Neural progenitor cell (in vitro differentiated cells): ENCODE measurements at places on chromosomes 3 and 15.
A peak's percentile ranks its signal among the peaks of the same experiment; 100 is the strongest.

- DNase-seq, result peak; percentile 64
Observed at GRCh38 chr3:58041826-58042324, 33.7 kb downstream of the FLNB start.

- no peak for DNase-seq
Observed at GRCh38 chr3:182487143-182487542, 306.2 kb upstream of the ATP11B start.

- peak; percentile 29 for DNase-seq
Observed at GRCh38 chr3:143207338-143207961, 87.9 kb downstream of the CHST2 start.

DNA sequence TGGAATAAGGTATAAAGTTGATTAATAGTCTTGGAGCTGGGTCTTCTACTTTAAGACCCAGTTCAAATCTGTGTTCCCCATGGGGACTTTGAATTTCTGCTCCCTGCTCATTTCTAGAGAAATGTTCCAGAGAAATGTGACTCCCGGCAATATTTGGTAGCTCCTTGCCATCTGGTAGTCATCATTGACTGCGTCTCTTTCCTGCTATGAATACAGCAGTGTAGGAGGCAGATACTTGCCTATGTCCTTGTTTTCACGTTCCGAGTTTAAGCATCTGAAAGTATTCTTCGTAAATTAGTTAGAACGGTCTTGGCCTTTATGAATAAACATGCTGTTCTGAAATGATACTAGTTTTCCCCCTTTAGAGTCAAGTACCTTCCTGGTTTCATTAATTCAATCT lies 352.9 kb downstream of the PTPRG start:
- no peak for DNase-seq

DNA sequence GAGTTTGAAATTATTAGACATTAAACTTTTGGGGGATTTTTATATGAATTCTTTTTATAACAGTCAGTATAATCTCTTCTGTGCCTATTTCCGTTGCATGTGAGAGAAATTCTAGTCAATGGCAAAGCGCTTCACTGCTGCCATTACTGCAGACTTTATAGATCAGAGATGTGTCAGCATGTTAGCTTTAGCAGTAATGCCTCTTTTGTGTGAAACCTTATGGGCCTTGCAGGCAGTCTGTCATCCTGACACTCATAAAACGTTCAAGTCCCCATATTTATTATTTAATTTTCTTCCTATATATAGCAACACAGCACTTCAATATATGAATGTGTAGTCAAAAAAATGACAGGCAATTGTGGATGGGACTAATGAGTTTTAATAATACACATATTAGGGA lies 191.0 kb downstream of the NLGN1 start:
- DNase-seq, result no peak

GRCh38 chr15:95770196-95770595 lies 560.3 kb upstream of the NR2F2 start:
- no peak for DNase-seq

GRCh38 chr3:115788921-115789470 lies 165.7 kb downstream of the GAP43 start:
- DNase-seq, result no peak

GRCh38 chr3:185866995-185867394 lies 42.2 kb upstream of the IGF2BP2 start:
- no peak for DNase-seq

- DNase-seq, result no peak
Observed at GRCh38 chr3:100802126-100802525, 92.8 kb downstream of the TFG start.

GRCh38 chr3:13011573-13012220 lies 61.5 kb downstream of the IQSEC1 start:
- peak; percentile 49 for DNase-seq

DNA sequence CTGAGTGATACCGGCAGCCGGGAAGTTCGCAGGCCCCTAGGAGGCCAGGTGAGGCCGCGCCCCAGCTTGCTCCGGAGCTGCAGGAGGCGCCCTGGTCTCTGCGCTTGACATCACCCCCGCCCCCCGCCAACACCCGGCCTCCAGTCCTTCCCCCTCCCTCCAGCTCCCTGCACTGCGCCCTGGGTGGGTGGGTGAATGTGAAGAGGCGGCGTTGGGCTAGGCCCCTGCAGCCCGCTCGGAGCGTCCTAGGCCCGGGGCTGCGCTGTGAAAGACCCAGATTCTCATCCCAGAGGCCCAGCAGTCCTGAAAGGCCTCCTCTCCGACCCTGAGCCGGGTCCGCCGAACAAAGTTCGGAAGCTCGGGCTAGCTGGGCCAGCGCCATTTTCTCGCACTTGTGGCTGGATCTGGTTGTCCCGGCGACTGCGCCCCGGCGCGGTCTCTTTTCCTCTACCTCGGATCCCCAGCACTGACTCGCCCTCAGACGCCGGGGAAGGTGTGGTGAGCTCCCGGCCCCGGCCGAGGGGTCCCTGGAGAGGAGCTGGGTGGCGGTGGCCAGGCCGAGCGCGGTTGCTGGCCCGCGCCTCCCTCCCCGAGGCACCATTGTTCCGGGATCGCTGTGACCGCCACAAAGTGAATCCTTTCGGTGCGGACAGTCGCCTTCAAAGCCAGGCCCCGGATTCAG lies 12.9 kb downstream of the ZIC4 start:
- DNase-seq, result peak; percentile 79

DNA sequence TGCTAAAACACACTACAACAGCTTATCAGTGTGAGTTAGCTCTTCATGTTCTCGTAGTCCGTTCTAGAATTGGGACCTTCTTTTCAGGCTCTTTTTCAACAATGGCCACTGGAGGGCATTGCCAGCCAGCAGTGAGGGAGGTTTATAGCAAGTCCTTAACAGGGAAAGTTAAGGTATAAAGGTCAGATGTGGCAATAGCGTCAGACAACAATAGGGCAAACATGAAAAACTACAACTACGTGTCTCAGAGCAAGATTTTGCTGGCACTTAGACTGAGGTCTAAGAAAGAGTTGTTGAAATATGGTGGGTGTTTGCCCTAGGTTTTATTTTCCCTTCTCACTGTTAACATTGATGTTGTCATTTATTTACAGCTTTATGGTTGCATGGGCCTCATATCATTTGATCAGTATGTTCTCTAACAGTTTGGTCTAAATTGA lies 161.4 kb downstream of the GMNC start:
- DNase-seq, result peak; percentile 52

GRCh38 chr15:92048739-92049138 lies 195.2 kb downstream of the SLCO3A1 start:
- DNase-seq, result no peak

DNA sequence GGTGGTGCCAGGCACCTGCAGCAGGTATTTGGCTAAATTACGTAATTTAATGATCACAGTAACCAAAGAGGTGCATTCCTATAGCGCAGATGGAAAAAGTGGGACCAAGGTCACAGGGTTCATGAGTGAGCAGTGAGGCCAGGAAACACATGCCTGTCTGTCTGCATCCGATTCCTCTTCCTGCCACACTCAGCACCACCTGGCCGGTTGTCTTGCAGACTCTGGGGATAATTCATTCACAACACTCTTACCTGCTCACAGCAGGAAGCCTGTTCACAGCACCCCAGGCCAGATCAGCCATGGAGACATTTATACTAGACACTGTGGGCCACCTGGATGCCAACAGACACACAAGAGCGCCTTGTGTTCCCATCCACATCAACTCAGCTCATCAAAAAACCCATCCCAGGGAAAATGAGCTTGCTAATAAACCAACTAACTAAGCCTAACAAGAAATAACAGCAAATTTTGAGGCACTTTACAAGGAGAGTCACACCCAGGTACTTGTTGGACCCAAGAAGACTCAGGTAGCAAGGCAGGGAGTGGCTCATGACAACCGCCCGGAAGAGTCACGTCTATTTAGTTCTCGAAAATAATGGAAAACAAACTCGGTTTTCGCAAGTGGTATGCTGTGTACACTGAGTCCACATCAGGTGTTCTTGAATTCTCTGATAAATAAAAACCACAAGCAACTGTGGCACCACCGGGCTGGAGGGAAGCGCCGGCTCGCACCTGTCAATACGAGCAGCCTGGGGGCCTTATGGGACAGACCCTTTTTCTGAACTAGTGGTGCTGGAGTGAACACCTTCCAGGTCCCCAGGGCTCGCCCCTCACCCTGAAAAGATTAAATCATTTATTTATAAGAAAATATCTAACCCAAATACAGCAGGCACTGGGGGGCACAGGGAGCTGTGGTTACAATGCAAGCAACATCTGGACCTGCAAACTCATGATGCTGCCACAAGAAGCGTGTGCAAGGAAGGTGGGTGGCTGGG lies 40.5 kb downstream of the FAM174B start:
- DNase-seq, result no peak

- DNase-seq, result peak; percentile 43
Observed at GRCh38 chr3:72099326-72100079, 314.6 kb upstream of the PROK2 start.

GRCh38 chr3:183038757-183039156 lies 58.4 kb upstream of the DCUN1D1 start:
- DNase-seq, result no peak

- DNase-seq, result no peak
Observed at GRCh38 chr3:136835089-136835812, 16.3 kb downstream of the SLC35G2 start.

- DNase-seq, result no peak
Observed at GRCh38 chr3:187025656-187026316, 95.5 kb downstream of the ST6GAL1 start.

GRCh38 chr3:4271834-4272233 lies 31.3 kb upstream of the SETMAR start:
- DNase-seq, result peak; percentile 58

GRCh38 chr3:129645286-129645685 lies 38.8 kb upstream of the PLXND1 start:
- no peak for DNase-seq

DNA sequence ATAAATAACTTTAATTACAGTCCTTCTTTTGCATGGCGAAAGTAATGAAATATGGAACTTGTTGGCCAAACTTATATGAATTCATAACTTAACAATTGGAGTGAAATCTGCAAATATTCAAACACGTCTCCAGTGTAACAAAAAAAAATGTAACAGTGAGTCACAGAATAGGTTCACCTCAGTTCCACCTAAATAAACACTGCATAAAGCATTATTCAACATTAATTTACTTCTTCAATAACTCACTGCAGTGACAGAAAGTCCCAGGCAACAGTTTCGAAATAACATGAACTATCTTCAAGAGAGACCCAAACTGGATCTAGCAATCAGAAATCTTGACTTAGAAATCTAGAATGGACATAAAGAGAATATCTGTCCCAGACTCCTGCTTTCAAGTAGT lies 75.6 kb downstream of the GMNC start:
- no peak for DNase-seq

GRCh38 chr3:122488262-122488973 lies 26.3 kb downstream of the KPNA1 start:
- DNase-seq, result no peak

- no peak for DNase-seq
Observed at GRCh38 chr3:74603292-74603691, 11.2 kb downstream of the CNTN3 start.

GRCh38 chr3:171837698-171838097 lies 5.5 kb upstream of the TMEM212 start:
- DNase-seq, result no peak

GRCh38 chr15:62931650-62932049 lies 110.9 kb upstream of the TPM1 start:
- no peak for DNase-seq

DNA sequence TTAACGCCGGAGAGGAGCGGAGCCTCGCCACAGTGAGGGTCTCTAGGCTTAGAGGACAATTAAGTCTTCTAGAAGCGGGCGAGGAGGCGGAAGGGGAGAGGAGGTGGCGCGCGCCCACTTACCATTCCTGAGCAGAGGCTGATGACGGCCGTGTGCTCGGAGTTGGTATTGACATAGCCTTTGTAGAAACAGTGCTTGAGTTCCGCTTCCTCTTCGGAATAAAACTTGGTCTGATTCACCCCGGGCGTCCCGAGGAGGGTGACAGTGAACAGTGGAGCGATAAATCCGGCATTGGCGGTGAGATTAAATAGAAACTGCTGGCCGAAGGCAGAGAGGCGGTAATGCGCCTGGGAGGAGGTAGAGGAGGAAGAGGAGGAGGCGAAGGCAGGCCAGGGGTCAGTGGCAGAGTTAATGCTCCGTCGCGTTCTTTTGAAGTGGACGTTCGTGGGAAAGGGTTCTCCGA lies 1.3 kb downstream of the ADAMTS9 start:
- DNase-seq, result peak; percentile 75

GRCh38 chr3:194305356-194306108 lies 45.6 kb downstream of the CPN2 start:
- DNase-seq, result no peak

GRCh38 chr15:53589520-53590057 lies 169.9 kb downstream of the WDR72 start:
- DNase-seq, result no peak

DNA sequence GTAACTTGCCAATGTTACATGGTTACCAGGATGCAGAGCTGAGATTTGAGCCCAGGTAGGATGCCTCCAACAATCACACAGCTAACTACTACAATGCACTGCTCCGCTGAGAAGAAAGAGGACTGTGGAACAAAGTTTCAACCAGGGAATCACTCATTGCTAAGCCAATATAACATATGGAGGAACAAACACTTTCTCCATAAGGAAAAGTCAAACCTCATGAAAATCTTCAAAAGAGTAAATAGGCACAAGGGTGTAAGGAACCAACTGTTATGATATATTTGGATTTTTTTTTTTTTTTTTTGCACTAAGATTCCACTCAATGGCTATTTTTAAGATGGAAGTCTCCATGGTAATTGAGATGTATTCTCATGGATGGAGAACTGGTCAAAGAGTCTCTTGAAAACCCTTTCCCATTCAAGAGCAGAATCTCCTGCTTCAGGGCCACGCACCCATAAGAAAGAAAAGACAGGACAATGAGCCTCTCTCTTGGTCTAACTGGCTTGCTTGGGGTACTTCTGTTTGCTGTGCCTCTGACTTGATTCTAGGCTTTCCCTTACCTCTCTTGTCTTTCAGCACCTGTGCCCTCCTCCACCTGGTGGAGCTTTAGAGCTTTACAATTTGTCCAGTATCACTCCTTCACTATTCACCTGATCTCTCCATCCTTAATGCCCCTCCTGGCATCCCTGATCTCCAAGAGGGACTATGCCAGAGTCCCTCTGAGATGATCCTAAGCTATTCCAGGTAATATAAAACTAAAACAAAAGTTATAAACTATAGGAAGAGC lies 252.8 kb downstream of the NTRK3 start:
- no peak for DNase-seq

GRCh38 chr15:87724330-87724729 lies 532.2 kb downstream of the NTRK3 start:
- no peak for DNase-seq

- DNase-seq, result no peak
Observed at GRCh38 chr3:98021830-98022560, 13.1 kb downstream of the GABRR3 start.

- DNase-seq, result no peak
Observed at GRCh38 chr3:11005686-11006256, 13.2 kb downstream of the SLC6A1 start.
